ENCODE measurements at places on chromosomes 2 and 18.

GRCh38 chr2:240642061-240642805, 17.0 kb downstream of the GPR35 start:
- DNase-seq = no peak

- no peak for DNase-seq
Observed at GRCh38 chr2:207264310-207264709, 98.6 kb upstream of the KLF7 start.

- no peak for DNase-seq
Observed at GRCh38 chr2:127101756-127102477, 5.0 kb downstream of the BIN1 start.

DNA sequence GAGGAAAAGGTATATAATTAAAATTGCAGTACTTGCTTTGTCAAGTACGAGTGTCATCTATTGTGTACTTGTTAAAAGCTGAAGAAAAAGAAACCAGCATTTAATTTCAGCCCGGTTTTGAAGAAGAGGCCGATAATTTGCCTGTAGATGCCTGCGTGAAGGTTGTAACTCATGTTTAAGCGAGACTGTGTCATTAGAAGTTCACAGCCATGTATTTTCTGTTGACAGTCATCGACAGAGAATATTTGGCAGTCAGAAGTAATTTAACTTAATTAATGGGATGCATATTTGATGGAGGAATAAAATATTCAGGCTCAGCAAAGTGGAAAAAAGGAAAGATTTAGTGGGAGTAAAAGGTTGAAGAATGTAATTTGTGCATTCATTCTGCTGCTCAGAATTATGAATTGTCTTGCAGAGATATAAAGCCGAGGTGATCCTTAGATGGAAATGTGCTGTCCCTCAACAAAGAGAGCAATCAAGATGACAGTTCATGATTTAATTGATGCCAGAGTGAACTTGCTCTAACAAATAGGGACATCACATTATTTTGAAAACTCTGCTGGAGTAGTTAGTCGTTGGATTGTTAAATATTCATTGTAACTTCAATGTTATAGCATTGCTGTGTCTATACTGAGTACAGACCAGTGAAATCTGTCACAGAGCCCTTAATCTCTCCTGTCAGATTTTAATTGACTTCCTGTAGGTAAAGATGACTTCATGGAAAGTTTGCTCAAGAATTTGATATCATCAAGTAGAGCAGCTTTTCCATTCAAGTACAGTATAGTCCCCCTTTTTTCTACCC, 53.9 kb downstream of the ZNF407 start:
- DNase-seq = no peak

- no peak for DNase-seq
Observed at GRCh38 chr2:146870691-146871090, 974.1 kb upstream of the ACVR2A start.

DNA sequence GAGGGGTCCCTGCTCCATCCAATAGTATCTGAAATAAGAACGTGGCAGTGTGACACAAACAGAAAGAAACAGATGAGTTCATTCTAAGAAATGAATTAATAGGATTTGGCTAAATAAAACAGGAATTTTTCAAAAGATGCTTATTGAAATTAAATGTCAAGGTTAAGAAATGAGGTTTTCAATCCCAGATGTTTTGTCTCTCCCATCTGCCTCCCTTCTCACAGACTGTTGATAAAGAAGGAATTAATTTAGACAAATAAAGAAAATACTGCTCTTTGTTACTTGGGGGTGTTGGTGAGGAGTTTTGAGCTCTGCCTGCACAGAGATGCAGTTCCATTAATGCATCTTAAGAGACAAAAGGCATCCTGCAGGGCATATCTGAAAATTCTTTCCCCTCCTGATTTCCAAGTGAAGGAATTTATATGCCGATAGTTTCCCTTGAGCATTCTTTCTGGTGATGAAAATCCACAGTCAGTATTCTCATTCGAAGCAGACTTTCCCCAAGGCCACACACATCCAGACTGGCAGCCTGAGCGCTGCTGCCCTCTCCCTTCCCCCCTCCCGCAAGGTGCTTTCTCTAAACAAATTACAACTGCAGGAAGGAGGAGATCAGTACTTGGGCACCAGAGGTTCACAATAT, 385.4 kb upstream of the RND3 start:
- no peak for DNase-seq

DNA sequence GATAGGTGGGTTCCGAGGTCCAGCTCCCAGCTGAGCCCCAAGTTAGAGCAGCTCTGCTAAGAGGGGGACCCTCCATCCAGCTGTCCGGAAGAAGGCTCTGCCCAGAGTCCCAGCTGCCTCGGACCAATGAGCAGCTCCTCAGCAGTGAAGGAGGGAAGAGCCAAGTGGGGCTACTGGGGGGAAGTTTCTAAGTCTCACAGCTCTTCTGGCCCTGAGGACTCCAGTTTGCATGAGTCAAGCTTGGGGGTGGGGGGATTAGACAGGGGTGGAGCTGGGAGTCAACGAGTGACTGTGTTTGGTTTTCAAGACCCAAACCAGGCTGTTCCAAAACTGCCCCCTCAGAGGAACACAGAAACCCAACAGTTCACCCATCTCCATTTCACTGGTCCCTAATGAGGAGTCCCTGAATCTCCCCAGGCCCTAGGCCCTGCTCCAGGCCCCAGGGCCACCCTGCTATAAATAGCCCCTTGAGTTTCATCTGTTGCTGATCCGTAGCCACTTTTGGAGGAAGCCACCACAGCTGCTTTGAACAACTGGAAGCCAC, 100.9 kb downstream of the TNS1 start:
- DNase-seq = no peak

DNA sequence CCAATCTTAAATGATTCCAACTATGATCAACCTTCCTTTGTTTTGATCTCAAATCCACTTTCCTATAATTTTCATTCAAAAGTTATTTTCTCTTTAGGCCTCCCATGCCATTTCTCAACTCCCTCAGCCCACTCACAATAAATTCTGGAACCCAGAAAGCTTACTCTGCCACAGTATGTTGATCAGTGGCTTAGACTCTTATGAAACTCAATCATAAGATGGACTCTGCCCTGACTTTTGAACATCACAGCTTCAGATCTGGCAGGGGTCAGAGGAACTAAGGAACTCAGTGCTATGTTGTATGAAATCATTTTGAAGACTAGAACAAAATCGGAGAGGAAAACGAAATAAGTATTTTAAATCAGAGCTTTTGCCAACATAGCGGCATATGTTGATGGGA, 59.8 kb upstream of the LGALSL start:
- no peak for DNase-seq

DNA sequence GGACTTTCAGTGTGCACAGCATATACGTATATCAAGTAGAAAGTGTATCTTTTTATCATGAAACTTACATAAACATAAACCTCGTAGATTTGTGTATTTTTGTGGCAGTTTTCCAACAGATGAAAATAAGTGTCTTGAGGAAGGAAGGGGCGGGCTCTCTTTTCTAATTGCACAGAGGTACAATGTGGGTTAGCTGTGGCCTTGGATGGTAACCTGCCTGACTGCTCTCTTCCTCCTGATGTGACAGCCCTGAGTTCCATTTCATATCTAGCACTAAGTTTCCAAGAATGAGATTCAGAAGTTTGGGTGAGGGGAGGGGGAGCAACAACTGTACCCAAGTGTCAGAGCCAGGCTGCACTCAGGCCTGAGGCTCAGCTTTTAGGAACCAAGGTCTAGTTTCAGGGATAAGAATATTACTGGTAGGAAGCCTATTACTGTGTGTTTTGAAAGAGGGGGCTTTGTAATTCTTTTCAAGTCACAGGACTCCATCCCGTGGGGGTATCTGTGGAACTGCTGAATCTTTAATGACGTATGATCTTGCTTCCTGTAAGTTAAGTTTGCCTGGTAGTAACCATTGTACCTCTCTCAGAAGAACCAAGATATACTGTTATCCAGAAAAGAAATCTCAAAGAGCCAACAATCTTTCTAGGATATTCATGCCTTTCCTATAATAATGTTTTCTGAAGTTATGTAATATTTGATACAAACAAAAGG, 483.7 kb downstream of the PTPRM start:
- DNase-seq = no peak

GRCh38 chr2:191376981-191377629, 131.9 kb downstream of the MYO1B start:
- peak; percentile 12 for DNase-seq

GRCh38 chr18:62880673-62881364, 165.5 kb downstream of the PHLPP1 start:
- no peak for DNase-seq

DNA sequence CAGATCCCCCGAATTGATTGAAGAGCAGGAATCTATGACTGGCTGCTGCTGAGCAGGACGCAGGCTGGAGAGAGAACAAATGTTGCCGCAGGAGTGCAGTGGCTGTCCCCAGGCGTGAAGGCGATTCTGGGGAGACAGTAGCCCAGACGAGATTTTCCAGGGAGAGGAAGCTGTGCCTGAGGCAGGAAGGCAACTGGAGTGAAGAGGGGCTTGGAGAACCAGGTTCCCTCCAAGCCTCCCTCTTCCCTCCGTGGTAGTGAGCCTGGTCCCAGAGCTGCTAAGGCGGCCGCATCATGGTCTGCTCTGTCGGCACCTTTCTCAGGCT, 1.3 kb upstream of the NPPC start:
- DNase-seq = no peak

GRCh38 chr2:238239543-238239862, 335 bp downstream of the HES6 start:
- DNase-seq = no peak

DNA sequence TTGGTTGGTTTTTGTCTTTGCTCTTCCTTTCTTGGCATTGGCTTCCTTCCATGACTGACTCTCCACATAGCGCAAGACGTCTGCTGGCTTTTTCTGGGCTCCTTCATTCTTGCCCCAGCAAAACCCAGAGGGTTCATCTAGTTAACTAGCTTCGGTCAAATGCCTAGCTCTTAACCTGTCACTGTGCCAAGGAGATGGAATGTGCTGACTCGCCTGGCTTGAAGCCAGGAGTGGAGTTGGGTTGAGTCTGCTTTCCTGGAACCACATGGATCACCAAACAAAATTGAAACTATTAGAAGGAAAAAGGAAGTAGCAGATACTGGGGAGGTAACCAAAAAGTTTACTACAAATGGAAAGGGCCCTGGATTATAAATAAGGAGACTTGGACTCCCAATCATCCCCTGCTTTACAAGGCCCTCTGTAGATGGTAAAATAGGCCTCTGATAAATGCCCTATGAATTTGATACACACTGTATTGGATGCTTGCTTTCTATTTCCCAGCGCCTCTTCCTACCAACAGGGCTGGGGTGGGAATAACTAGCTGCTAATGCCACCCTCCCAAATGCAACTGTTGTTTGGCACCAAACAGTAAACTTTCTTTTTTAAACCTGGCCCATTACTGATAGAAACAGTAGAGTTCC, 11.3 kb downstream of the MALT1 start:
- peak; percentile 52 for DNase-seq

GRCh38 chr2:233011702-233012131, 1.3 kb downstream of the NGEF start:
- no peak for DNase-seq

- DNase-seq = peak; percentile 81
Observed at GRCh38 chr18:22223254-22223964, 54.0 kb downstream of the GATA6 start.

GRCh38 chr18:13229001-13229671, 10.6 kb downstream of the LDLRAD4 start:
- no peak for DNase-seq

- no peak for DNase-seq
Observed at GRCh38 chr2:9360110-9360509, 63.2 kb downstream of the ITGB1BP1 start.

- no peak for DNase-seq
Observed at GRCh38 chr2:26579025-26579722, 62.0 kb downstream of the CIB4 start.

DNA sequence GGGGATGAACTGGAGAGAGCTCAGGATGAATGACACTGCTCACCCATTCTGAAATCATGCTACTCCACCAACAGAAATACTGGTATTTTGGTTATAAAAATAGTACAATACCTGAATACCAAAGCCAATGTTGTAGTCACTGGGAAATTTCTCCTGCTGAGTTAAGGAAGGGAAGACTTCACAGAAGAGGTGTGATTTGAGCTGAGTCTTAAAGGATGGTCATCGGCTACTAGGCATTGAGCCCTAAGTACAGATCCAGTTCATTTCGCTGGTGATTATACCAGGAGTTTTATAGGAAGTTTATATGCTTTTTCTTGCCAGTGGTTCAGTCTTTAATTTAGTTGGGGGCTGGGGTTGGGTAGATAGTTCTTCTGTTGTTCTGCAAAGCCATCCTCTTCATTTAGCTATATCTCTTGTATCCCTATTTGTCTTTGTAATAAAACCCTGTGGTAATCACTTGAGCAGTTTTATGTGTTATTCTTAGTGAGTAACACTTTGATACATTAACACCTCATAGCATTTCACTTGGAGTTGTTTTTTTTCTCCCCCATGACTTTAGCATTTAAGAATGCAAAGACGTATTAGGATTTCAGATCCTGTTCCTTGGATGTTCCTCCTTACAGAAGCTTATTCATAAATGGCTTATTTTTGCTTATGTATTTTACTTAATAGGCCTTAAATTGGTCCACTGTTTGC, 239.9 kb upstream of the FOSL2 start:
- DNase-seq = no peak

GRCh38 chr2:219443697-219444023, 9.0 kb downstream of the SPEG start:
- no peak for DNase-seq

- DNase-seq = no peak
Observed at GRCh38 chr18:58559427-58560186, 69.3 kb downstream of the ALPK2 start.

- DNase-seq = no peak
Observed at GRCh38 chr2:136407117-136407951, 289.4 kb upstream of the CXCR4 start.

DNA sequence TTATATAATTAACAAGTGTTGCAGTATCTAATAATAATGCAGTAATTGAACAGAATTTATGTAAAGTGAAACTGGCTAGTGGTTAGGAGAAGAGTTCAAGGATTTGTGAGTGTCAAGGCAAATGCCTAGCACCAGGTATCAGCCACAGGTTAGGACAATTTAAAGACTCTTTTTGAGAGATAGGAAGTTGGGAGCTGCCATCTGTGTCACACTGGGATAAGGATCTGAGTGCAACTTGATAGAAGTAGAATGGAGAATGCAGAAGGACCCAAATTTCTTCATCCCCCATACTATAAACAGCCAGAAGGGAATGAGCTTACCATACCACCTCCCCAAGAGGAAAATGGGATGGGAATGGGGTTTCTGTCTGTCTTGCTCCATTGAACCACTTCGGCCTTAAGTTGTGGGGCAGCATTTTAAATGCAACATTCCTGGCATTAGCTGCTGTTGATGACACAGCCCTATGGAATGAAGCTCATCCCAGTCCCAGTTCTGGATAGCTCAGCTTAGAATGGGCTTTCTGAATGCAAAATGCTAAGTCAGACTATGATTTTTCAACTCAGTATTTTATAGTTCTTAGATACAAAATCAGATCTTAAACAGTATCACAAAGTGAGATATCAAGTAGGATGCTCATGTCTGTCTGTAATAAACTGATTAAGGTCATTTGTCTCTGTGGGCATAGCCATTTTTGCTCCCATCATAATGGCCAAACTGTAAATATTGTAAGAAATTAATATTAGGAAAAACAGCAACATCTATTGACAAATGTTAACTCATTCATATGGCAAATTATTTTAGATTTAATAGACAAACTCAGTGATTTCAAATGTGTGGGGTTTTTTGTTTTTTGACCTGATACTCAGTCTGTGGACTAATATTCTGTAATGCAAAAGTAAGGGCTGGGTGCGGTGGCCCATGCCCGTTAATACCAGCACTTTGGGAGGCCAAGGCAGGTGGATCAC, 44.0 kb downstream of the GPR155 start:
- no peak for DNase-seq
